Activated CD4-positive, alpha-beta T cell treated with anti-CD3 and anti-CD28 coated beads, Interleukin-2, amount 50 U/mL, for 1 hour (primary cell): ENCODE measurements at places on chromosomes 2 and 18.

DNA sequence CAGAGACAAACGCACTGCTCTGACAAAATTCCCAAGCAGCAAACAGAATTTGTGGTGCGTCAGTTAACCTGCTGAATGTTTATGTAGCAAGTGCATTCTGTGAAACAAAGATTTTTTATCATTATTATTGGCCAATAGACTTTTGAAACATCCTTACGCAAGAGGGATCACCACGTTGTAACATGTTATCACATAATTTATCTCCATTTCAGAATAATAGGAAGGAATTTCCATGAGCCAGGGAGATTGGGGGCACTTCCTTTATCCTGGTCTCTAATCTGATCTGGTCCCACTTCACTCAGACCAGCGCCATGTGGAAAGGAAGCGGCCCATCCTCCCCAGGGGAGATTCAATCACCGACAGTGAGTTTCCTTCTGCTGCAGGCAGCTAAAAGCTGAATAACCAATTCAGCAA is 166.1 kb downstream of the PID1 start:
- no peak for DNase-seq

GRCh38 chr2:134220344-134220974 is 33.4 kb upstream of the MGAT5 start:
- no peak for DNase-seq

GRCh38 chr18:52437161-52437560 is 97.2 kb downstream of the DCC start:
- DNase-seq = no peak

GRCh38 chr18:45984546-45985235 is 17.6 kb upstream of the EPG5 start:
- no peak for DNase-seq

- peak; percentile 41 for DNase-seq
Measured at GRCh38 chr2:148989882-148990493, 48.5 kb upstream of the LYPD6B start.

- no peak for DNase-seq
Measured at GRCh38 chr18:75544496-75544895, 117.0 kb upstream of the SMIM21 start.

DNA sequence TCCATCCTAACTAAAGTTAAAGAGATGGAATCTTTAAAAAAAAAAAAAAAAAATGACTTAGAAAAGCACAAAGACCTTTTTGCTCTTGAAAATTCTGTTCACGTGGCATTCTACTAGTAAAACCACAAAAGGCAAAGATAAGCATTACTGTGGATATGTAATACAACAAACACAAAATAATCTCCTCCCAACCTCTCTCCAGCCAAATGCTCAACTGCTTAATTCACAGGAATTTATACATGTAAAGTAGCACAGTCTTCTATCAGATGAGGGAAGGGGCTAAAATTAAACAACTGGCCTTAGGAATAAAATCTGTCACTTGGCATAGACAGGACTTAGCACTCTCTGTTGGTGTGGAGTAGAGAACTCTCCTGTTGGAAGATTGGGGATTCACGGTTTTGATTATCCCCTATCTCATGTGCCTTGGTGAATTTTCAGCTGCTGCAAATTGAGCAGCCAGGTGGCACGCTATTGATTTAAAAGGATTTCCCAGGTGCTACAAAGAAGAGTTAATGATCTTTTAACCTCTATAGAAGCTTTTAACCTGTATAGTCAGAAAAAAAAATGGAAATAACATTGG is 57.4 kb downstream of the ATIC start:
- DNase-seq = no peak

GRCh38 chr2:112314856-112315255 is 39.5 kb downstream of the ZC3H6 start:
- no peak for DNase-seq

DNA sequence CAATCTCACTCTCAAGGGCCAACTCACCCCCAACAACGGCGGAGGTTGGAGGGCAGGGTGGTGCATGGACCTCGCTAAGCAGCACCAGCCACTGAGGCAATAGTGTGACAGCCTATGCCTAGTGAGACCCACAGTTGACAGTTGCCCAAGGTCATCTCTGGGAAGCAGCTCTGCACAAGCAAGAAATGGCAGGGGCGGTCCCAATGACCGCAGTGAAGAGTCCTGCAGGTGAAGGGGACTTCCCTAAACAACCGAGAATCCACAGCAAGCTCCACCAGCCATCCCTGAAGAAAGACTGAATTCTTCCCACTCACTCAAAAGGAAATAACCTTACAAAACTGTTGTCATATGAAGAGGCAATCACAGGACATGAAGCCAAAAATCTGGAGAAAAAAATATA is 313.4 kb upstream of the ID2 start:
- DNase-seq = no peak

GRCh38 chr2:189249901-189250300 is 70.3 kb upstream of the COL5A2 start:
- DNase-seq = no peak

GRCh38 chr2:33241581-33241980 is 234.9 kb upstream of the RASGRP3 start:
- DNase-seq = no peak

GRCh38 chr18:52598921-52599320 is 258.9 kb downstream of the DCC start:
- no peak for DNase-seq

DNA sequence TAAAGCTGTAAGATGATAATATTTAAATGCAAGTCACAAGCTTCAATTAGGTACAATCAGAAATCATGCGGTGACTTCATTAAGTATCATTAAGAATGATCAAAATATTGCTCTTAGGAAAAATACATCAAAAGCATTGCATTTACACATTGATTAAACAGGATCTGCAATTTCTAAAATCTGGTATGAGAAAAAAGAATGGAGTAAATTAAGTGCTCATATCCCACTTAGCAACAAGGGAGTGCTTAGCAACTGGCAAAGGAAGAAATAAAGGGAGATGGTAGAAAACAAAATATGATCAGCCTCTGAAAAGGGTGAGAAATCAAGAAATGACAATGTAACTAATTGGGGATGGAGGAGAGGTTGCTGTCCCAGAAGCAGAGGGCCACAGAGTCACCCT is 1918.2 kb upstream of the PIK3C3 start:
- no peak for DNase-seq

- no peak for DNase-seq
Measured at GRCh38 chr2:6074089-6074643, 382.0 kb downstream of the SOX11 start.

- DNase-seq = no peak
Measured at GRCh38 chr2:44688456-44689124, 252.9 kb upstream of the SIX3 start.

- DNase-seq = no peak
Measured at GRCh38 chr2:126370201-126370600, 285.8 kb upstream of the GYPC start.

DNA sequence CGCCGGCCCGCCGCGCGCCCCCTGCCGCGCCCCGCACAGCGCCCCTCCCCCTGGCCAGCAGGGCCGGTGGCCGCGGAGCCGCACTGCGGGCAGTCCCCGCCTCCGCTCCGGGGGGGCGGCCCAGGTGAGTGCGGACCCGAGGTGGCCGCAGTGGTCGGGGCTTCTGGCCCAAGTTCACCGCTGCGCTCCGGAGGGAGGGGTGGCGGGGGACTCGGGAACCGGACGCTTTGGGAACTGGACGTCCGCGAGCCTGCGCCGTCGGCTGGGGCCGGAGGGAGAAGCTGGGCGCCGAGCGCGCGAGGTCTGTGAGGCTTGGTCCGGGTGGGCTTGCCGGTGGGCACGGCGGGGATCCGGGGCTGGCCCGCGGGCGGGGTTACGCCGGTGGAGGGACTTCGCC is 591 bp upstream of the LDLRAD4 start:
- peak; percentile 8 for DNase-seq

DNA sequence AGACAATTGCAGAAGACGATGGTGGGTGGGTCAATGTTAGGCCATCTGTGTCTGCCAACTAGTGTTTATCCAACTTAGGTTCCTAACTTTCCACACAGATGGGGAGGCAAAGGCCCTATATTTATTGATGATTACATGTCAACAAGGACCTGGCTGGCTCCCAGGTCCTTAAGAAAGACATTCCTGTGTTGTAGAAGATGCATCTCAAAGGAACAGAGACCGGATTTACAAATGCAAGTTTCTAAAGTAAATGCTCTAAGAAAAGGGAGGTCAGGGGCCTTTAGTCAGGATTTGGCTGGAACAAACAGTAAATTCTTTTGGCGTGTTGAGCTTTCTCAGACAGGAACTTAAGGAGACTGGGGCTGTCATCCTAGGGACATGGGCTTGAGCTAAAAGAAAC is 175.0 kb downstream of the SH3BP4 start:
- DNase-seq = no peak

DNA sequence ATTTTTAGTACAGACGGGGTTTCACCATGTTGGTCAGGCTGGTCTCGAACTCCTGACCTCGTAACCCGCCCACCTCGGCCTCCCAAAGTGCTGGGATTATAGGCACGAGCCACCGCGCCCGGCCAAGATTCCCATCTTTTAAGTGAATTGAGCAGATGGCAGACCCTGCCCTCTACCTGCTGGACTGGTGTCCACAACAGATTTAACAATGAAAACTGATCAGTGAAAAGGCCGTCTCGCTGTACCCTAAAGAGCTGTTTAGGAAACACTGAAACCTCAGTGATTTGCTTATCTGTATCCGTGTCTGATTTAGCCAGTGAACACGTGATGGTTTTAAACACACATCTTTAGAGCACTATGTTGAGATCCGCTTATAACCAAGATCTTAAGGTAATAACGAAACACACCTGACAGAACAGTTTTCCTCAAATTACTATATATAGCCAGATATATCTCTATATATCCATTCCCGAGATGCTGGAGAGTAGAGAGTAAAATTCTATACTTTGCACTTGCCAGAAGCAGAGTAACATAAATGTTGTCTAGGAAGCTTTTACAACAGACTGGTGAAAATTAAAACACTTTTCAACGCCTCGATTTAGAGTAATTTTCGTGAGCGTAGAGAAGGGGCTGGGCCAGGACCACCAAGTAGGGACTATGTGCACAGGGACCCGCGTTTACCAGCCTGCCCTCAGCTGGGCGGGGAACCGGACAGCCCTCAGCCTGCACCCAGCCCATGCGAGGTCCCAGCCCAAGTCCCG is 594 bp downstream of the FAM161A start:
- DNase-seq = no peak

- no peak for DNase-seq
Measured at GRCh38 chr2:18987592-18988073, 370.8 kb downstream of the OSR1 start.

- DNase-seq = no peak
Measured at GRCh38 chr2:55430211-55430975, 10.7 kb upstream of the CCDC88A start.

DNA sequence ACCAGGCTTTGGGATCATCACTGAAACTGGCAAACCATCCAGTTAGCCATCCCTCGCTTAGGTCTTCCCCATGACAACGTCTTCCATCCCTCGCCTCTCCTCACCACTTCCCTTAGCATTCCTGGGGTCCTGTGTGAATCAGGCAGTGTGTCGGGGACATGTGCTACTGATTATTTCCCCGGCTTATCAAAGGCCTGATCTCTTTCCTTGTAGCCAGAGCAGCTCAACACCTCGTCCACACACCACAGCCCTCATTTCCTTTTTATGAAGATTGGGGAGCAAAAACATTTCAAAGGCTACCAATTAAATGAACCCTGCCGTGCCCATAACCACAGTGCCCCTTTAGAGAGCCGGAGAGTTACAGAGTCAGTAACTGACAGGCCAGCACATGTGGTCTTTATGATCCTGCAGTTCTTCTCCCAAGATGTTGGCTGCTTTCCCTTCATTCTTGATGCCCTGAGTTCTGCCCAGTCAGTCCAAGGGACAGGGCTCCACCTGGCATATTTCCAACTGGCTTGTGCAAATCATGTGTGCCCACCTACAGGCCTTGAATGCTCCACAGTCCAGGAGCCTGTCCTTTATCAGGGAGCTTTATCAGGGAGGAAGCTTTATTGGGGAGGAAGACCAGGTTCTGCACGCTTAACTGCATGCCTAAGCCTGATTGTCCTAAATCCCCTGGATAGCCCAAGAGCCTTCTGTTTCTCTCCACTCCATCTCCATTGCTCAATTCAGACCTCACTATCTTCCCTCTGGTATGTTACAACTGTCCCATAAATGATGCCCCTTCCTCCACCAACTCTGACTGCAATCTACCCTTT is 343.1 kb downstream of the CYRIA start:
- DNase-seq = no peak

DNA sequence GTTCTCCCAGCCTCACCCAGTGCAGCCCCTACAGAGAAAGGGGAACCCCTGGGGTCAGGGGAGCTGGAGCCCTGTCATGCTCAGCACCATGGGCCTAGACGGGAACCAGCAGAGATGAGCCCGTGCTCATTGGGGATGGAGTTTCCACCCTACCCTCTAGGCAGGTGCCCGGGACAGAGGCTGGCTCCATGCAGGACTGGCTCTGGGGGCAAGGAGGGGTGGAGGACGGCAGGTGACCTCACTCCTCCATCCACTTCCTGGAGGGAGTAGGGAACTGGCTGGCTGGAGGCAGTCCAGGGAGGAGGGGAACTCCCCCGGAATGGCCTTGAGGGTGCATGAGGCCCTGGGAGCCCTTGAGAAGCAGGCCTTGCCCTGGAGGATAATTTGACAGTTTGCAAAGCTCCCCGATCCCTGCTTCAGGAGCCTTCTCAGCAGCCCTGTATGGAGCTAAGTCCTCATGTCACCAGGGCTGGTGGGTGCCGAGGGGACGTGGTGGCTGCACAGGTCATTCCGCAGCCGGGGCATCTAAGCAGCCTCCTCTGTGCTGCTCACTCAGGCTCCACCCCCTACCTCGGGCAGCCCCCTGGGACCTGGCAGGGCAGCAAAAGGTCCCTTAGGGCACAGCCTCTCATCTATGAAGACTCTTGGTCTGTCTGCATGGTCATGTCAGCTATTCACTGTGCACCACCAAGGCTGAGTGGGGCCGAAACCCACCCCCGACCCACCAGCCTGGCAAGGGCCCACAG is 2.1 kb downstream of the NEURL3 start:
- DNase-seq = no peak

GRCh38 chr18:62144338-62144737 is 42.5 kb downstream of the PIGN start:
- no peak for DNase-seq

DNA sequence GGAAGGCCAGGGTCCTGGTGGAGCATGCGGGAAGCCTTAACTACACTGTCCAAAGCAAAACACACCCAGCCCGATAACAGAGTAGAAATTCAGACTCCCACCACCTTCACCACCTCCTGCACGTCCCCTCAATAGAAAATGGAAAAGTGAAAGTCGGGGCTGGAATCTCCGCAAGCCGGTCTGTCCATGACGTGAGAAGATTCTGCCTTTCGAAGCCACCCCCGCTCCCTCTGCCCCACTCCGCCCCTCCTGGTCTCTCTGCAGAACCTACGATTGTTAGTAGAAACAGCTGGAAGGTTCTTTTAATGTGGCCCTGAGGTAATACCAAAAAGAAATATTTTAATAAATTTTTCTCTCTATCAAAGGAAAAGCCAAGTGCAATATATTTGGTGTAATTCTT is 116.4 kb downstream of the GBX2 start:
- no peak for DNase-seq

- no peak for DNase-seq
Measured at GRCh38 chr2:42252464-42252863, 83.3 kb downstream of the EML4 start.

DNA sequence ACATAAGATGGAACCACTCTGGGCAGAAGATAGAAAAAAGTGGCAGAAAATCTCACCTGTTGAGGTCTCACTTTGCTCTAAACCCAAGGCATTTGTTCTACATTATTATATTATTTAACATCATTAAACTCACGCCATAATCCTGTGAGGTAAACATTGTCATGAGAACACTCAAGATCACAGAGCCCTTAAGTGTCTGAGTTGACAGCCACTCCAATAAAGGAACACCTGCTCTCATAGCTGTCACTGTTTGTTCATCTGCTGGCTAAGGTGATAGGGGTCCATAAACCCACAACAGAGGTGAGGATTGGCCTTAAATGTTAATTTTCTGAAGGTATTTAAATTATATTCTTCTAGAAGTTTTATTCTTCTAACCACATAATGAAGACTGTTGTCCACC is 439.7 kb downstream of the RIT2 start:
- no peak for DNase-seq
